ENCODE measurements at places on chromosomes 2 and 18.

DNA sequence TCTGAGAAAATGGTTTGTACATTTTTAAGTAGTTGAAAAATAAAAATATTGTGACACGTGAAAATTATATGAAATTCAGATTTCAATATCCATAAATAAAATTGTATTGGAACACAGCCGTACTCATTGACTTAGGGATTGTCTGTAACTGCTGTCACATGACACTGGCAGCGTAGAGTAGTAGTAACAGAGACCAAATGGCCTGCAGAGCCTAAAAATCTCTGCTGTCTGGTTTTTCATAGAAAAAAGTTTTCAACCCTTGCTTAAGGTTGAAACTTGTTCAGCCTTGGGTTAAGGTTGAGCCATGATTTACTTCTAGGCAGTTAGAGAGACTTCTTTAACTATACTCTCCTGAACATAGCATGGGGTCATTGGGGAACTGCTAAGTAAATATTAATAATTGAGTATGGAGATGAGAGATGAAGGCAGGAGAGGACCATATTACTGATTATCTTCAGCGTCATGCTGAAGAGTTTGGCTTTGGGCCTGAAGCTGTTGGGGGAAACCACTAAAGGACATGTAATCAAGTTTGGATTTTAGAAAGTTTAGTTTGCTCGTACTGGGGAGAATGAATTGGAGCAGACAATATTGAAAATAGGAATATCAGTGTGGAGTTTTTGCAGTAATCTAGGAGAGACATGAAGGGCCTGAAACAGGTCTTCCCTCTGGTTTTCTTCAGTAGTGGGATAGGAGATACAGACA lies 16.2 kb downstream of the EML4 start:
- peak; percentile 26 for DNase-seq

DNA sequence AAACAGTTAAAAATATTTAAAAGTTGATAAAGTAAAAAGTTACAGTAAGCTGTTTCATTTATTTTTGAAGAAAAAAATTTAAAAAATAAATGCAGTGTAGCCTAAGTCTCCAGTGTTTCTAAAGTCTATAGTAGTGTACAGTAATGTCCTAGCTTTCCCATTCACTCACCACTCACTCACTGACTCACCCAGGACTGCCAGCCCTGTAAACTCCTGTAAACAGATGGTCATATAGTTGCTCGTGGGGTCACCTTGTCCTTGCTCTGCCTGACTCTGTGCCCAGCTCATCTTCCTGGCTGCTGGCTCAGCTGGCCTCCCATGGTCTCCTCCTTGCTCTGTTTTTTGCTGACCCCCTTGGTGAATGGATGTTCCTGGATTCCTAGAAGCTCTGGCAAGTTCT lies 180.3 kb downstream of the VAPA start:
- peak; percentile 63 for DNase-seq

DNA sequence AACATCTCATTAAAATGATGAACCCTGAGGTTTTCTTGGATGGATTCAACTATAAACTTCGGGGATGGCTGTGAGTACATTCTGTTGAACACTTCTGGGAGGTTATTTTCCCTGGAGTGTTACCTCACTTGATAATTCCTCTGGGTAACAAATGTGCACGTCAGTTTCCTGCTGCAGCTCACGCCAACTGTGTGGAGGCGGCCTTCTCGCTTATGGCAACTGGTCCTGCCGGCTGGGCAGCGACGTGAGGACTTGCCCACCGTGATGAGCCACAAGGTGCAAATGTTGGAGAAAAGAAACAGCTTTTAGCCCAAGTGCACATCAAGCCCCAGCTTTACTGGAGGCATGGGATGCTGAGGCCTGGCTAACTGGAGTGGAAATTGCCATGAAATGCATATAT lies 15.9 kb downstream of the MYCN start:
- DNase-seq = no peak

DNA sequence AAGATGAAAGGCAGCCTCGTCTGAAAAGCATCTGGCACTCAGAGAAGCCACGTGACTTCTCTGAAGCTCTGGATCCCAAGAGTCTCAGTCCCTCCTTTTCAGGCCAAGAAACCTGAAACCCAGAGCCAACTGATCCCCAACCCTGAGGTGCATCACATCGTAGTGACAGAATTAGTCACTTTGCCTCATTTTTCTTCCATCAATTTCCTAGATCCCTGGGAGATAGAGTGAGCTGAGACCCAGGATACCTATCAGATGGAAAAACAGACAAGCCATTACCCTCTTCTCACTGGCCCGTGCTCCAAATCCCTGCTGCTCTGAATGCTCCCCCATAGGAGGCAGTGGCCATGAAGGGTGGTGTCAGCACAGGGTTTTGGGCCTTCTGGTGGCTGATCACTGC lies 113.1 kb downstream of the ALK start:
- DNase-seq = no peak
